EL (cell line): ENCODE measurements at places on chromosomes 1 and 21.

- peak; percentile 3 for DNase-seq
Observed at GRCh38 chr1:105793536-105794146, 1262.8 kb upstream of the PRMT6 start.

DNA sequence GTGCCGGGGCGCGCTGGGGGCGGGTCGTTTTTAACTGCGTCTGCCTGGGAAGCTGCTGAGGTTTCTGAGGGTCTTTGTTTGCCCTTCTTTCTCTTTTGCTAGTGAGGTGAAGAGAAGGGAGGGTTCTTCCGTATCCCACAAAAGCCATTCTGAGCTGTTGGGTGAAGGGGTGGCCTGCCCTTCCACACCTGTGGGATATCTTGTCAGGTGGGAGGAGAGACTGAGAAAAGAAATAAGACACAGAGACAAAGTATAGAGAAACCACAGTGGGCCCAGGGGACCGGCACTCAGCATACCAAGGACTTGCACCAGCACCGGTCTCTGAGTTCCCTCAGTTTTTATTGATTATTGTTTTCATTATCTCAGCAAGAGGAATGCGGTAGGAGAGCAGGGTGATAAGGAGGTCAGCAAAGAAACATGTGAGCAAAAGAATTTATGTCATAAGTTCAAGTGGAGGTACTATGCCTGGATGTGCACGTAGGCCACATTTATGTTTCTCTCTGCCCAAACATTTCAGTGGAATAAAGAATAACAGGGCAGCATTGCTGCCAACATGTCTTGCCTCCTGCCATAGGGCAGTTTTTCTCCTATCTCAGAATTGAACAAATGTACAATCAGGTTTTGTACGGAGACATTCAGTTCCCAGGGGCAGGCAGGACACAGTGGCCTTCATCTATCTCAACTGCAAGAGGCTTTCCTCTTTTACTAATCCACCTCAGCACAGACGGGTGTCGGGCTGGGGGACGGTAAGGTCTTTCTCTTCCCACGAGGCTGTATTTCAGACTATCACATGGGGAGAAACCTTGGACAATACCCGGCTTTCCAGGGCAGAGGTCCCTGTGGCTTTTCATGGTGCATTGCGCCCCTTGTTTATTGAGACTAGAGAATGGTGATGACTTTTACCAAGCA lies 972 bp downstream of the PGBD2 start:
- DNase-seq, result no peak

DNA sequence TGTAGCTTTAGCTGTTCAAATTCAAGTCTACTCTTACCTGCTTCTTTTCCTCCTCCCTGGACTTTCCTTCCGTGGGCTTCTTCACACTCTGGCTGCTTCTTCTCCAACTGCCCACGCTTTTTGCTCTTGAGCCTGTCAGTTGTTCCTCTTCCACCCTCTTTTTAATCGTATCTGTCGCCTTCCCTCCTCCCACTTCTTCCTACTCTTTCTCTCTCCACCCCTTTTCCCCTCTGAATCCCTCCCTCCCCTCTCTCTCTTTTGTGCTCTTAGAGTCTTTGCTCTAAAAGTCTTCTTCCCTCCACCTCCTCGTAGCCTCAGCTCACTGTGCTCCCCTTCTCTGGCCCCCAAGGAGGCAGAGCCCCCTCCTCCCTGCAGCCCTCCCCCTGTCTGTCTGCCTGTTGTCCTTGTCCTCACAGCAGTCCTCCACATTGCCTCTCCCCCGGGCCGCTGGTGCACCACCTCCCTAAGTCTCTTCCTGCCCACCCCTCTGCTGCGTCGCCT lies 12.9 kb upstream of the GJA5 start:
- DNase-seq, result no peak

GRCh38 chr21:36415375-36415774 lies 30.2 kb downstream of the CHAF1B start:
- DNase-seq, result no peak

DNA sequence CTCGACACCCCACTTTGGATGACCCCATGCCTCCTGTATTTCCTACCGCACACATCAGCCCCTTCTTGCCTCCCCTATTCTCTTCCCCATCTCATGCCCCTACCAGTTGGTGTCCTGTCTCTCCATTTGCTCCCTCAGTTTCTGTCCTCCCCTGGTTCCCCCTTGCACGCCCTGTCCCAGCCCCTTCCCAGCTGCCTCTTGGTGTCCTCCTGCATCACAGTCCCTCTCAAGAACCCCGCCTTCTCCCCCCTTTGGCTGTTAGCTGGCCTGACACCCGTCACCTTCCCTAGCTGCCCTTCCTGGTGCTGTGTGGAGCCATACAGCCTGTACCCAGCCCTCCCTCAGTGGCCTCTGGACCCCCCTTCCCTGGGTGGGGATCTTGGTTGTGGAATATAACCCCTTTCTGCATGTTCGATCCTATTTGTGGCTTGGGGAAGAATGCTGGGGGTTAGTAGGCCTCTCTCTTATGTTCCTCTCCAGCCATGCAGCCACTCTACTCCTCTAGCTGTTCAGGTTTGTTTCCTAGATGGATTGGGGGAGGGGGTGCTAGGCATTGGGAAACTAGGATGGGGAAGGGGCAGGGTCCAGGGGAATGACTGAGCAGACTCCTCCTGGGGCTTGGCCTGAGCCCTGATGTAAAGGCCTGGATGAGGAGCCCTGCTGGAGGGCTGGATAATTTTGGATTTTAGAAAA lies 41.4 kb upstream of the NFASC start:
- peak; percentile 11 for DNase-seq
